ENCODE measurements at places on chromosomes 2 and 18.

GRCh38 chr2:159933727-159934049 lies 128.7 kb downstream of the PLA2R1 start:
- no peak for DNase-seq

GRCh38 chr2:20877960-20878359 lies 55.1 kb upstream of the LDAH start:
- DNase-seq = no peak

DNA sequence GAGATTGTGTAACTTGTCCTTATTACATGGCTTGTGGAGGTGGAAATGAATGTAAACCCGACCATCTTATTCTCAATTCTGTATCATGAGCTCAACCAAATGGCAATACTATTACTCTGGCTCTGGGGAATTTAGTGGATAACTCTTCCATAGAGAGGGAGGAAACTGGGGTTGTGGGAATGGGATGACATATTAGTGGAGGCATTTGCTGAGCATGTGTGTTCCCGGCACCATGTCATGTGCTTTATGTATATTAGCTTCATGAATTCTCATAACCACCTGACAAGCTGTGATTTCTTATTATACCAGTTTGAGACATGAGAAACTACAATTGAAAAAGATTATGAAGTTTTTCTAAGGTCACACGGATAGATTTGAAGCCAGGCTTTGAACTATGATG lies 112.8 kb upstream of the TMEFF2 start:
- peak; percentile 55 for DNase-seq

- DNase-seq = no peak
Measured at GRCh38 chr2:99772591-99773331, 282.9 kb upstream of the REV1 start.

DNA sequence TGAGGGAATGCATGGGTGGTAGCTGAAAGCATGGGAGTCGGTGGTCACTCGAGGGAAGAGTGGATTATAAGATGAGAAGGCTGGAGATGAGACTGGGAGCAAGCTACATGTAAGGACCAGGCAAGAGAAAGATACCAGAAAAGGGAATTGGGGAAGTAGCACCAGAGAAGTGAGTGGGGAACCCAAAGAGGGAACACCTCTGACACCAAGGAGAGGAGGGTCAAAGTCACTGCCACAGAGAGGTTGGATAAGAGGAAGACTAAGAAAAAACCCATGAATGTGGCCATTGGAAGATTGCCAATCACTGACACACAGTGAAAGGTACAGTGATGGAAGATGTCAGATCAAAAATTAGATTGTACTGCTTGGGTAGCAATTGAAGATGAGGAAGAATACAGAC lies 473.9 kb downstream of the BCL11A start:
- no peak for DNase-seq

DNA sequence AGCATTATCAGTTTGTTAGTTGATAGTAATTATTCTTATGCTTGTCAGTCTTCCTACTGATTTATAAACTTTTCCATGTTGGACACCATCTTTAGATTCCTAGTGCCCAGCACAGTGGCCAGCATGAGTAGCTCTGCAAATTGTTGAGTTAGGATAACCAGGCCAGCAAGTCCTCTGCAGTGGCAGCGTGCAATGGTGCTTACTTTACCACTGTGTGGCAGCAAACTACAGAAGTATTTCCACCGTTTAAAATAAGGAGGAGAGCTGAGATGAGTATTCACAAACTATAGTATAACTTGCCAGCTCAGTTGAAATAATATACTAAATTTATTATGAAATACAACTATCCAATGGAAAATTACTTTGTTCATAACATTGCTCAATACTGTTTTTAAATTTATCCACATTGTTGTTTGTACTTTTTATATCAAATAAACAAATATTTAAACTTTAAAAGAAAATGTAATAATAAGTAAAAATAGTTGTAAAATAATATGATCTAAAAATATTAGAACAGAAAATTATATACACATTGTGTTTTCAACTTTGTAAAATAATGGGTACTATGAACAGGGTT lies 9.3 kb upstream of the THADA start:
- no peak for DNase-seq

DNA sequence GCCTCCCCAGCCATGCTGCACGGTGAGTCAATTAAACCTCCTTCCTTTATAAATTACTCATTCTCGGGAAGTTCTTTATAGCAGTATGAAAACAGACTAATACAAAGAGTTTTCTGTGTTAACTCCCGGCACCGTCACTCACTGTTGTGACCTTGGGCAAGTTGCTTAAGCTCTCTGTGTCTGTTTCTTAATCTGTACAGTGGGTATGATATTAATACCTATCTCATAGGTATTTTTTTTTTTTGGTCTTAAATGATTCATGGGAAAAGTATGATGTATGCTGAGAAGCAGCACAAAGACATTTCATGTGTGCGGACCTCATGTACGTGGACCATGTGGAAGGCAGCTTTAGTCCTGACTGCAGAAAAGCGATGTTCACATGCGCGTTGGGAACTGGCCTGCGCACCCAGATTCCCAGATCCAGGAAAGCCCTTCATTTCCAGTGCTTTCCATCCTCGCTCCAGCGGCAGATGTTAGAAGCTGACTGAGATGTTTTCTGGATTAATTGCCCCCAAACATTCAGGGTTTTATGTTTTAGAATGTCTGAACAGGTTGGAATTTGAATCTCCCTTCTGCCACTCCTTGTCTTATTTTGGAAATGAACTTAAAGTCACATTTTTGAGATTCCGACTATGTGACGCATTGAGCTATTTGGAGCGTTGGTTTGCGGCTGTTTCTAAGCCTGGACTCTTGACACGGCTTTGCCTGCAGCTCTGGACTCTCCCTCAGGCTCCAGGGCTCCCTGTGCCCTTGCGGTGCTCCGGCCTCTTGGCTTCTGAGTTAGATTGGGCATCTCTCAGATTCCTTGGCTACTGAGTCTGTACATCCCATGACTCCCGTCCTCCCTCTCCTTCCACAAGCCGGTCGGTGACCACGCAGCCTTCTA lies 61.4 kb downstream of the SLC4A3 start:
- peak; percentile 95 for DNase-seq

DNA sequence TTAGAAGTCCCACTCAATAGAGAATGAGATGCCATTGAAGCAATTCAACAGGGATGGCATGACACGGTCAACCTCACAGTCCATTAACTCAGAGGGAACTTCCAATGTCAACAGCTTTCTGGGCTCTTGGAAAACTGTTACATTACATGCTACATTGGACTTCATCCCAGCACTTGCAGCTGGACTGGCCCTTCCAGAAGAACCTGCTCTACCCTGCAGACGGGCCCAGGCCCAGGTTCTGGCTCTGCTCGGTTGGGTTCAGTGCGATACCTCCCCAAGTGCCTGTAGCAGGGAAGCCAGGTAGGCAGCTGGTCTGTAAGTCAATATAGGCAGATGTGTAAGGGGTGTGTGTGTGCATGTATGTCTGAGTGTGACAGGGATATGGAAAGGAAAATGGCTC lies 12.9 kb downstream of the LAMA1 start:
- no peak for DNase-seq

DNA sequence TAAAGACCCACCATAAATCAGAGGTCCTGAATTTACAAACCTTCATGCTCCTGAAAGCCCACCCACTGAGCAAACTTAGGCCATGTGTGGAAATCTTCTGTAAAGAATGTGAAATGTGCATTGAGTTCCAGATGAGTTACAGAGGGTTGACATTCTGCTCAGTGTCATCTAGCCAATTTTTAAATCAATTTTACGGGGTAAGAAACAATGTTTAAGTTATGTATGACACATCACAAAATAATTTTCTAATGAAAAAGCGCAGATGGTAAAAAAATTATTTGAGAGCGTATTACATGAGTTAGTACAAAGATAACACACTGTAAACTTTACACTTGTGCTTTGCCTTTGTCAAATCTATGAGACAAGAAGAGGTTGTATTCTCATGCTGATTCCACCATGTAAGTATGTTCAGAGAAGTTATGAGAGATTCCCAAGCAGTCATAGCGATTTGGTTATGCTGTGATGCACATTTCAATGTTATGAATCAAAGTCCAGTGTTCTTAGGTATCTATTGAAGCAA lies 446.3 kb downstream of the ADCYAP1 start:
- no peak for DNase-seq

DNA sequence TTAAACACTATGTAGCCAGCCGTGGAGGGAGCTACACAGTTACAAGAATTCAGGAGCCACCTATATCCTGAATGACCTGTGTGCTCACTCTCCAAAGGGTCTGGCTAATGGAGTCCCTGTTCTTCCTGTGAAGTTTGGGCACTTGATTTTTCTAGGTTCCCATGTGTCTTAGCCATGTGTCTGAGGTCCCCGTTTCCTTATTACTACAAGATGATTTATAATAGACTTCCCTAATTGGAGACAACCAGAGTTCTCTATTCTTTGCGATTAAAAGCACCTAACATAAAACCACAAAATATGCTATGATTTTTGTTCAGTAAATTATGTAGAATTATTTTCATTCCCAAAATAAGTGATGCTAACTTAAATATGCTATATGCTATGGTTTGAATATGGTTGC lies 83.4 kb downstream of the PDK1 start:
- DNase-seq = no peak

DNA sequence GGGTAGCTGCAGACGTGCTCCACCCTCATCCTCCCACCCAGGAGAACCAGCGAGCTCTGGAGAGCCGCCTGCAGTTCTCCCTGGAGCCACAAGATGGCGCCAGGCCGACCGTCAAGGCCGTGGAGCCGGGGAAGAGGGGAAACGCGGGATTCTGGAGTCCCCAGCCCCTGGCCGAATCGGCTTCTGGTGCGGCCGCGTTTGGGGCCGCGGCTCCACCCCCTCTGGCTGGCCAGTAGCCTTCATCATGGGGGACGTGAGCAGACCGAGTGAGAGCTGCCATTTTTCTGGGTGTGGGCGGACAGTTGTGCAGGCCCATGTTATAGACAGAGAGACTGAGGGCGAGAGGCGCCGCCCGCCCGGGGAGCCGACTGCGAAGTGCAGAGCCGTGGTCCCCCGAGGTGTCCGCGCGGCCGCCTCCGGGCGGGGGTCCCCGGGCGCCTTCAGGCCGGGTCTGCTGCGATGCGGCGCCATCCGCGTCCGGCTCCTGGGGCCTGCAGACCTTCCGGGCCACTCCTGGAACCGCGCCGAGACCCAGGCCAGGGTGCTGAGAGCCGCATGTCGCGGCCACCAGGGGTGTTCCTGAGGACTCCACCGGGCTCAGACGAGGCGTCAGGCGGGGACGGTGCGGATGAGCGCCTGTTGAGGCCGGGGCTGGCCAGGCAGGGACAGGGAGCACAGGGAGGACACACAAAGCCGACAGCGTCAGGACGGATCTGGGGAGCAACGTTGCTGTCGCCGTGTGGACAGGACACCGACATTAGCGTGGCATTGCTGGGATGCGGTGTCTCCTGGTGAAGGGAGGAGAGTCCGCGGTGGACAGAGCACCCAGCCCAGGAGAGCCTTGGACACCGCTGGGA lies 418.2 kb upstream of the HS6ST1 start:
- DNase-seq = no peak

DNA sequence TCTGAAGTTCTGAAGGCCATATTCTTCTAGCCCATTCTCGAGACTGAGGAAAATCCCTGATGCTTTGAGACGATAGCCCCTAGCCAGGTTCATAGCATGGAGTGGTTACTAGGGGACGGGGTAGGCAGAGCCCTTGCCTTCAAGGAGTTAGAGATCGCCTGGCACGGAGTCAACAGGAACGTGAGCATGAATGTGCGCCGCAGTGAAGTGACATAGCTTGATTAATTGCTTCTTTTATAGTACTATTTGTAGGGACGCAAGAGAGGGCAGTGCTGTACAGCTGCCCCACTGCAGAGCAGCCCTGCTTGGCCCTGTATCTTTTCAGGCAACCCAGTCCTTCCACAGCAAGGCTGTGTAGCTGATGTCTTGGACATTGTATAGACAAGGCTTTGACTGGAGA lies 26.2 kb downstream of the HRH4 start:
- DNase-seq = no peak

GRCh38 chr2:181850936-181851560 lies 40.5 kb upstream of the ITPRID2 start:
- no peak for DNase-seq

GRCh38 chr2:226466124-226466523 lies 333.5 kb downstream of the IRS1 start:
- DNase-seq = no peak

- DNase-seq = no peak
Measured at GRCh38 chr18:74742573-74743243, 145.0 kb downstream of the ZNF407 start.

DNA sequence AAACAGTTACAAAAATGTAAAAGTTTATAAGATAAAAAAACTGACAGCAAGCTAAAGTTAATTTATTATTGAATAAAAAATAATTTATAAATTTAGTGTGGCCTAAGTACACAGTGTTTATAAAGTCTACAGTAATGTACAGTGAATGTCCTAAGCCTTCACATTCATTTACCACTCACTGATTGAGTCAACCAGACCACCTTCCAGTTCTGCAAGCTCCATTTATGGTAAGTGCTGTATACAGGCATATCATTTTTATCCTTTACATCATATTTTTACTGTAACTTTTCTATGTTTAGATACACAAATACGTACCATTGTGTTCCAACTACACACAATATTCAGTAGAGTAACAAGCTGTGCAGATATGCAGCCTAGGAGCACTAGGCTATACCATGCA lies 184.2 kb upstream of the LRATD1 start:
- no peak for DNase-seq

DNA sequence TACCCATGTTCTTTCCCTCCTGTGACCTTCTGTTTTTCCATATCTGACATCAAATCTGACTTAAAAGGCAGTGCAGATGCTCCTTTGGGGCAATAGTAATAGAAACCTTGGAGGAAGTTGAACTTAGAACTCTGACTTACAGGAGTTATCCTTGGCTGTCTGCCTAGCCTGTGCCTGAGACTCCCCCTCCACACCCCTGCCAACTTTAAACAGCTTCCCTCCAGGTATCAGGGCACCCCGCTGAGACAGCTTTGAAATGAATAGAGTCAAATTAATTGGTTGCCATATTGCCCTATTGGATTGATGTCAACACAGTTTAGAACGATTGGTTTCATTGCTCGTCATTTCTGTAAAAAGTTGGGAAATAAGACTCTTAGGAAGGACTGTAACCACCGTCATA lies 322.0 kb downstream of the PRKCE start:
- DNase-seq = no peak

DNA sequence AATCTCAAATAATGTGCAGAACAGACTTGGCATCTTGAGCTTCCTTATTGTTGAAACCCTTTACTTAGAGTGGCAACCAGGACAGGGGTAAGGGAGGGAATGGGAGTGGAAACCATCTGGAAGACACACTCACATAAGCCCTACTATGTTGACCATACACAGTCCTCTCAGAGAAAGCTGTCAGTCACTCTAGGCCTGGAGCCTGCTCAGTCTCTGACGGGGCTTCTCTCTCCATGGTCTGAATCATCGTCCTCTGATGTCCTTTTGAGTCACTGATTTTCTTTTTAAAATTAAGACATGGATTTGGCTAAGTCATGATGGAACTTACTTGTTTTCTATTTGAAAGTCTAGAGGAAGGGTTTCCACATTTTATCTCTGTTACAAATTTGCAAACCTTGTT lies 74.0 kb downstream of the MYO1B start:
- no peak for DNase-seq
